ENCODE measurements at places on chromosomes 7 and 10. TPM values are rescaled to one million over a fixed set of nuclear protein-coding genes. Genes with fewer than 3 reads are reported as not detected.
A peak's percentile ranks its signal among the peaks of the same experiment; 100 is the strongest.

Gene GSTK1
- 147 TPM for total RNA-seq

DNA sequence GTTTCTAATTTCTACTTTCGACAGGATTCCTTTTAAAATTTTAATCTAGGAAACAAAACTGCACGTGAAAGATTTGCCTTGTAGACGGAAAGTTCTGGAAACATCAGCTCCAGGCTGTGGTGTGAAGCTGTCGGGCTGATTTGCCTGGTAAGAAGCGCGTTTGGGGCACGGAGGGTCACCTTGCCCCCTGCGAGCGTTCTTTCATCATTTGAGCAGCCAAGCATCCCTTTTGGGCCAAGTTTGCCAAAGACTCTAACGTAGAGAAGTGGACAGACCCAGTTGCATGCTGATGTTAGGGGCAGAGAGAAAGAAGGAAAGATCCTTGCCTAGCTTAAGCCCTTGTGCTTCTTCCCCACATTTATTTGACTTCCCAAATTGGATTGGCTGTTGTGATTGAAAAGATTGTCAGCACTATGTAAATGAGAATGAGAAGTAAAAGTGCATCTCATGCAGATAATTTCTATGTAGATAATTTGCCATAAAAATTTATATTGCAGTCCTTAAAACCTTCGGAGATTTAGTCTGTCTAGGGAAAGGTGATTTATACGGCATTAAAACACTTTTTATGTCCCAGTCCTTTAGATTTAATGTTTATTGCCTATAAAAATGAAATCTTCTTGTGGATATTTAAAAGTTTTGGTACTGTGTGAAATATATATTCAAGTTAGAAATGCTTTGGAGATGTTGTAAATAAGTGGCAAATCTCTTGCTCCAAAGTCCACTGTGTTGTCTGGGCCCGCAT, 76.1 kb downstream of the CUX1 start:
- no peak for DNase-seq

DNA sequence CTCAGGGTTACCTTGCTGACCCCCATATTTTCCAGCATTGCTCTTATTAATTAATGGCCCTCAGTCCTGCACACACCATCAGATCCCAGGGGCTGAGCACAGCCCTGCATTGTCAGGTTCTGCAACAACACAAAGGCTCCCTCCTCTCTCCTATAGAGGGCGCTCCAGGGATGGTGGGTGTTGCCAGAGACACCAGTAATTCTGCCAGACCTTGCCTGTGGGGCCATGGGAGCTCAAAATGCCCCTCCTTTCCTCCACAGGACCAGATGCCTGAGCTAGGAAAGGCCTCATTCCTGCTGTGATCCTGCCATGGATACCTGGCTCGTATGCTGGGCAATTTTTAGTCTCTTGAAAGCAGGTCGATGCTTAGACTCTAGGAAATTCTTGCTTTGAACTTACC, 42.8 kb upstream of the PRSS58 start:
- peak; percentile 27 for DNase-seq

DNA sequence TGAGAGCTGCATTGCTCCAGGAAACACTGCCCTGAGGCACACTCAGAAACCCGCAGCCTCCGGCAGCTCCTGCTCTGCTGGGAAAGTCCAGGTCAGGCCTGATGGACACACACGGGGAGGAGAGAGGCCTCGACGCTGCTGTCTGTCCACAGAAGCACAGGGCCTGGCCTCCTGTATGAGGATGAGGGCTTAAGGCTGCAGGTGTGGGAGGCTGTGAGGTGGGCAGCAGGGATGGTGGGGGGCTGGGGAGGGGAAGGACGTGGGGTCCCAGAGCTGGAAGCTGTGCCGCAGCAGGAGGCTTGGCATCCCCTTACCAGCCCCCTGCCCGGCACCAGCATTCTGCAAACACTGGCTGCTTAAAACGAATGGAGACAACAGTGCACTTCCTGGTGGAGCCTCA, 186.2 kb downstream of the DNAJB6 start:
- no peak for DNase-seq

- DNase-seq = no peak
Observed at GRCh38 chr10:19164461-19164860, 115.9 kb downstream of the MALRD1 start.

Gene DPY19L1
- total RNA-seq = 16.2 TPM

- DNase-seq = no peak
Observed at GRCh38 chr7:137909042-137909441, 62.3 kb upstream of the DGKI start.

Gene ETV1
- 0.31 TPM for total RNA-seq

DNA sequence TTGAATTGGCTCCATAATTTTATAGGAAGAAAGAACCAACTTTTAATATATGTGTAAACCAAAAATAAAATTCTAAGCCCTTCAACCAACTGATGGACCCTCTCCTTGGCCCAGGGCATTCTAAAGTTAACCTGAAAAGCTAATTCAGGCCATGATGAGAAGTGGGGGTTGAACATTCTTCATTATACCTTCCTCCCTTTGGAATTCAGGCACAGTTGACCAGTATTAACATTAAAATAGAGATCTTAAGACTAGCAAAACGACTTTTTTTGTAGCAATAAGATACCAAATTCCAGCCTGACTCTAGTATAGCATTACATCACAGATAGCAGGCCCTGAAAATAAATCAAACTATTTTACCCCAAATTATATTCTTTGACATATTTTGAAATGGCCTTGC, 173.2 kb downstream of the PLPP4 start:
- no peak for DNase-seq

Gene PODXL
- 1.2 TPM for total RNA-seq

- DNase-seq = no peak
Observed at GRCh38 chr10:60883187-60883586, 60.8 kb downstream of the RHOBTB1 start.

Gene H2BK1
- total RNA-seq = 0.57 TPM

Gene PNLIPRP1
- not detected for total RNA-seq

DNA sequence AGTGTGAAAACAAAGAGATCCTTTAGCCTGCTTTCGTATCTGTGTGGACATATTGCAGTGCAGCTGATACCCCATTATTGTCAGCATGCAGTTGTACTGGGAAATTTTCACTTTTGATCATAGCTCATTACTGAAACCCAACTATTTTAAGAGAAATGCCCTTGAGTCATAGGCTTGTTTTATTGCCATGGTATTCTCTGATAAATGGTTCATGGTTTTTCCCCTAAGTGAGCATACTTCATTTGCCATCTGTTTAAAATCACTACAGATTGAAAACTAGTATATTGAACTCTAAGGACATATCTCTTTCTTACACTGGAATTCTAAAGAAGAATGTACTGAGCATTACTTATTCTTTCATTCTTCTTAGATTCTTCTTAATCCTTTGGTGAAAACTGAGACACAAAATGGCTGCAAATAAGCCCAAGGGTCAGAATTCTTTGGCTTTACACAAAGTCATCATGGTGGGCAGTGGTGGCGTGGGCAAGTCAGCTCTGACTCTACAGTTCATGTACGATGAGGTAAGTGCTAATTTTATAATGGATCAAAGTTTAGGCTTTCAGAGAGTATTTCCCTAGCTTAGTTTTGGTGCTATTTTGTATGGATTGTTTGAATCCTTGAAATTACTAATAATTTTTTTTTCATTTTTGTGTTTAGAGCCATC, 63.0 kb downstream of the RALA start:
- no peak for DNase-seq

DNA sequence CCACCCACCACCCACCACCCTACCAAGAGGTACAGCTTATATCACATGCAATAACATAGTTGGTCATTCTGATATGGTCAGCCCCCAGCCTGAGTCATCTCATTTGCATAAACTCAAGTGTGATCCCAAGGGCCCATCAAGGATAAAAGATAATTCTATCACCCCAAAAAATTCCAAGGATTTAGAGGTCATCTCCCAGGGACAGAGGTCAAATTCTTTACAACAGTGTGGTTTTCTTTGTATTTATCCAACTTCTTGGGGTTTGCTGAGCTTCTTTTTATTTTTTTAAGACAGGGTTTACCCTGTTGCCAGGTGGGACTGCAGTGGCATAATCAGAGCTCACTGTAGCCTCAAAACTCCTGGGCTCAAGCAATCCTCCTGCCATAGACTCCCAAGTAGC, 9.4 kb upstream of the GTPBP10 start:
- DNase-seq = no peak

DNA sequence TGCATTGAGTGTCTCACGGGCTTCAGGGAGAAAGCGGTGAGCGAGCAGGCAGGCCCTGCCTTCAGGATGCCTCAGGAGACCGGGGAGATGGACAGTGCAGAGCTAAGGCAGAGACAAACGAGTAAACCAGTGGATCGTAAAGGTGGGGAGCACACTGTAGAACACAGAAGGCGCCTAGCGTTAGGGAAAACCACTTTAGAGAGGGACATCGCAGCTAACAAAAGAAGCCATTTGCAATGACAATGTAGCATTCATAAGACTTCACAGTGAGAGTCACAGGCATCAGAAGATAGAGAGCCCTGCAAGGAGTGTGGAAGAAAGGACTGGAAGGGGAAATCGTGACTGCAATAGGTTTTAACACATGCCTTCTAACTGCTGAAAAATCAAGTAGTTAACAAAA, 54.9 kb upstream of the TMEM273 start:
- DNase-seq = no peak

DNA sequence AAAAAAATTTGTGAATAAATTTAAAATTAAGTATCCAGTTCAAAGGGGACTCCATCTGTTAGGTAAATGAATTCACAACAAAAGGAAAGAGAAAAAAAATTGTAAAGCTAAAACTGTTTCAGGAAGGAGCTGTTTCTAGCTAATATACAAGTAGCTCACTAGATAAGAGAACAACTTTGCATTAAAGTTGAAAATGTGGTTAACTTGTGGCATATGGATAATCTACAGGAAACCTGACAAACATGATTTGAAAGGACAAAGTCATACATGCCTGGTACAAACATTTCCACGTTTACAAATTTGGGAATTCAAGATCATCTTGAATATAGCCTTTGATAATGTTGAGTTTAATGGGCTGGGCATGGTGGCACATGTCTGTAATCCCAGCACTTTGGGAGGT, 8.9 kb downstream of the NT5C3A start:
- DNase-seq = no peak

GRCh38 chr7:110842796-110843195, 248.1 kb upstream of the LRRN3 start:
- no peak for DNase-seq

Gene TMEM168
- 15.4 TPM for total RNA-seq

Gene ZFAND4
- total RNA-seq = 11.0 TPM

Gene ACSL5
- total RNA-seq = 53.3 TPM

DNA sequence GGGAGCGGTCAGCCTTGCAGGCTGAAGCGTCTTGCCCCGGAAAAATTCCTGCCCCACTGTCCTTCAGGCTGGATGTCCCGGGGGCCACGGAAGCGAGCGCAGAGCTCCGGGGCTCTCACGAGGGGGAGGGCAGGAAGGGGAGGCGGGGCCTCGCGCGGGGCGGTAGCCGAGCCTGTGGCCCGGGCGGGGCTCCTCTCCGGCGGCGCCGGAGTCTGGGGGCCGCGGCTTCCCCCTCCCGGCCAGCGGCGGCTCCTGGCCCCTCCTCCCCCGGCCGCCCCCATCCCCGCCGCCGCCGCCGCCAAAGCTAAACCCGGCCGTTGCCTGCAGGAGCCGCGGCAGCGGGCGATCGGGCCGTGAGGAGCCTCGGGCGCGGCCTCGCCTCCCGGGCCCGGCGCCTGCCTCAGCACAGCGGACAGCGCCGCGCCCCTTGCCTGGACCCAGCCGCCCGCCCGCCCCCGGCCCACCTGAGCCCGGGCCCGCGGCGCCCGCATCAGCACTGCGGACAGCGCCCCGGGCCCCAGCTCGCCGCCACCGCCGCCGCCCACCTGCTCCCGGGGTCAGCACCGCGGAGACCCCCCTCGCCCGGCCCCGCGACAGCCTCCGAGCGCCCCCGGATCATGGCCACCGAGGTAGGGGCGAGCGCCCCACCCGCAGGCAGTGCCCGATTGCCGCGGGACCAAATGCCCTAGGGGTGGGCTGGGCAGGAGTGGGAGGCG, at the start of gene GOLGA7B:
Gene GOLGA7B, plus strand, starts transcription at position 157 of the 716 bp plus-strand sequence. Its CDS starts 461 bp downstream, at position 618.
- DNase-seq = peak; percentile 63

DNA sequence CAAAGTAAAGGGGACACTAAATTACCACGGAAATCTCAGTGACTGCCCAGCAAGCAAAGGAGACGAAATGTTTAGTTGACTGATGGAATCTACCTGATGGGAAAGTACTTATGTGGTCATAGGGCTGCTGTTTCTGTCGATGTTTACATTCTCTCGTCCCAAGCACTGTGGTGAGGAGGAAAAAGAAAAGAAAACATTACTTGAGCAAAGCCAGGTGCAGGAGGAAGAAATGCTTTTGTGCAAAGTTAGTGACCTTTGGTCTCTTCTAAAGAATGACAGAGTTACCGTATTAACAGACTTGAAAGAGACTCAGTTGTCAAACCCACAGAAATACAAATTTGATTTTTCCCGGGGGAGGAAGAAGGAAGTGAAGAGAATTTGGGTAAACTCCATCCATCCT, 43.3 kb upstream of the FMC1 start:
- no peak for DNase-seq

DNA sequence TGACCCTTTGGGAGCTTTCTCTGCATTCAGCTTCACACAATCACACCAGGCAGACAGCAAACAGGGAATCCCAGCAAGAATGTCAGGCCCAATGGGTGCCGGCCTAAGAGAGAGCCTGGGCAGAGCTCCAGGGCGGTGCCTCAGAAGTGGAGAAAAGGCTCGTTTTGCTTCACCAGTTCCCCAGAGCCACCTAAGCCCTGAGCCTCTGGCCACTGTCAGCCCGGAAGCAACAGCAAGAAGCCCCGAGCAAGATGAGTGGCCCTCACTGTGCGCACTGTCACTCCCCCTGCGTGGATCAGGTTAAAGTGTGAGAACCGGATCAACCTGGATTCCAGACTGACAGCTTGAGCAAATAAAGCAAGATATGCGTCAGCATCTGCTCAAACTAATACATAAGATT, 14.7 kb downstream of the CNPY1 start:
- DNase-seq = no peak

GRCh38 chr7:14071045-14071444, 81.6 kb upstream of the ETV1 start:
- no peak for DNase-seq

GRCh38 chr10:70967591-70968587, 79.5 kb upstream of the PCBD1 start:
- no peak for DNase-seq

DNA sequence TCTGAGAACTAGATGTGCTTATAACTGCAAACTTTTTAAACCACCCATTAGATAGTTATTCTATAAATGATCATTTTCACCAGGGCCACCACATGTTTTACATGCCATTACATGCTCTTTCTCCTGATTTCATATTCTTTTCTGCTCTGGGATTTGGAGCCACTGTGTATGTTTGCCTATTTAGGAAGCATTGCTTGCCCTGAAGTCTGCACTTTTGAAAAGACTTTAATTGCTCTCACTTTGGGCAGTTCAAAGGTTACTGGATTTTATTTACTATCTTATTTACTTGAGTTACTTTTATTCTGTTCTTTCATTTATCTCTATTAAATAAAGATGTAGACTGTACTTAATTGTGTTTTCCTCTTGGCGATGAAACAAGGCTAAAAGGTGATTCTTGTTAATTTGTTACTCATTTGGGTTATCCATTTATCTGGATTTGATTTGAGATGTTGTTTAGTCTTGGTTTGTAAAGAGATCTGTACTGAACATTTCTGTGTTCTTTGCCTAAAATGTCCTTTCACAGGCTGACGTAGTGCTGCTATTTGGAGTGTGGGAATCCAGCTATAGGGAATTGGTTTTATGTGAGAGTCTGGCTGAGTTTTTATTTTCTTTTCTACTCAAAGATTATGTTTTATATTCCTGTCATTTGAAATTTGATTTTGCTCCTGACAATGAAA, 88.8 kb downstream of the SUGCT start:
- no peak for DNase-seq

All from CD8-positive, alpha-beta memory T cell (primary cell).